ENCODE measurements at places on chromosomes 2 and 18. TPM values are rescaled to one million over a fixed set of nuclear protein-coding genes. Genes with fewer than 3 reads are reported as not detected.

Gene HIBCH
- total RNA-seq = 55.7 TPM

Gene IL36B
- total RNA-seq = not detected

Gene ZBTB14
- 14.6 TPM for total RNA-seq

Gene NRP2
- total RNA-seq = 83.6 TPM

Gene MTA3
- total RNA-seq = 97.1 TPM

Gene CCDC85A
- 1.9 TPM for total RNA-seq

Gene SLC19A3
- total RNA-seq = 11.4 TPM

Gene ASB18
- total RNA-seq = not detected

Gene LOXHD1
- 0.14 TPM for total RNA-seq

Gene SERPINB13
- total RNA-seq = 0.27 TPM

Gene AMER3
- not detected for total RNA-seq

Gene MEIS1
- total RNA-seq = 305 TPM

Gene NFU1
- total RNA-seq = 35.6 TPM

Gene EMX1
- 0.09 TPM for total RNA-seq

Gene KCNS3
- 3.1 TPM for total RNA-seq

Gene LHCGR
- total RNA-seq = not detected

Gene GYPC
- total RNA-seq = 39.7 TPM

Gene GKN1
- total RNA-seq = not detected

Gene IL18R1
- total RNA-seq = 0.71 TPM

Gene KLHL29
- 28.3 TPM for total RNA-seq

Gene SERPINB3
- total RNA-seq = not detected

Gene TRMT61B
- total RNA-seq = 18.6 TPM

Gene MAP4K4
- total RNA-seq = 175 TPM

Gene CDKL4
- total RNA-seq = 0.60 TPM

Gene REG3G
- total RNA-seq = not detected

Measured in mesothelial cell of epicardium (in vitro differentiated cells).